Thoracic aorta (tissue), 2 donors: ENCODE measurements at places on chromosomes 4 and X.

DNA sequence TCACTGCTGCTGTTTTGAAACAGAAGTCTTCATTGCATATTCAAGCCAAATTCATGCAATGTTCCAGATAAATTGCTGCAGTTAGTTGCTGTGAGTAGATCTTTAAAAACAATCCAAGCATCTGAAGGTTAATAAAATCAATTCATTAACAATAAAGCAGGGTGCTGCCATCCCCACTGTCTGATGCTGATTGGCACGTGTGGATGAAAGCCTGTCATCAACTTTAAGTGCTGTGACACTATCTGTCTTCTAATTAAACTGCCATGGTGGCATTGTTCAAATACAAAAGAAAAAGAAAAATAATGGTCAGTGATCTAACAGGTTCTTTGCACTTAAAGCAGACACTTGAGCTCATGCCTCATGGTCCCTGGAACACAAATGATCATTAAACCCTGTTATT is 63.0 kb upstream of the MND1 start:
- DNase-seq, result no peak

- no peak for DNase-seq
These were observed 67.7 kb downstream of the SMIM20 start for GRCh38 chr4:25981749-25982148.

DNA sequence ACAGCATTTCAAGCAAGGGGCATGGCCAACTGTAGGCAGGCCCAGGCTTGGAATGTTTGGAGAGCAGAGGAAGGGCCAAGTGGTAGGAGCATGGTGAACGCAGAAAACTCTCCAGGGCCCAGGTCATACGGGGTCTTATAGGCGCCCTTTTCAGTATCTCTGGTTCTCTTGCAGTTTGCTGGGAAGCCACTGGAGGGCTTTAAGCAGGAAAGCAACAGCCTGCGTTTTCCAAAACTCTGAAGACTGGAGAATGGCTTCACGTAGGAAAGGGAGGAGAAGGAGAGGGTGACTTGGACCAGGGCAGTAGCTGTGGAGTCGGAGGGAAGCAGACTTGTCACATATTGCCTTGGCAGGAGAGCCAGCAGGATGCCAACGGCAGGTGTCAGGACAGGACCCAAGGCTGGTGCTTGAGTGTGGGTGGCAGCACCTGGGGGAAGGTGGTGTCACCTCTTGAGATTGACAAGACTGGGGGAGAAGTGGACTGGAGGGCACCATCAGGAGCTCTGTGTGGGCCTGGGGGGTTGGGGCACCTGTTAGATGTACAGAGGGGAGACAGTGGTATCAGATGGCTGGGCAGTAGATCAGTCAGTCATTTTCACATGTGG is 21.9 kb downstream of the TKTL1 start:
- no peak for DNase-seq

DNA sequence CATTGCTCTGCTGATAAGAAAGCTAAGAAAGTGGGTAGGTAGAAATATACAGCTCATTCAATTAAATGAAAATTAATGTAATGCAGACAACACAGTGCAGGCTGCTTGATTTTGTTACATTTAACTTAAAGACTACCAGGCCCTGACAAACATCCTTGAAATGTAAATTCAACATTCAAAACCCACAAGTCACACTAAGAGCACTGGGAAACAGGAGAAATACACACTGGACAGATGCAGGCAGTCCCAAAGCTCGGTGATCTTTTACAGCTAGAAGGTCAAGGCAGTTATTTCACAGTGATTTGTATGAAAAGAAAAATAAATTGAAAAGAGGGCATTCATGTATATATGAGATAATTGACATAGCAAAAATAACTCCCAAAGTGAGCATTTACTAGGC is 94.3 kb upstream of the PLAC1 start:
- DNase-seq, result no peak

DNA sequence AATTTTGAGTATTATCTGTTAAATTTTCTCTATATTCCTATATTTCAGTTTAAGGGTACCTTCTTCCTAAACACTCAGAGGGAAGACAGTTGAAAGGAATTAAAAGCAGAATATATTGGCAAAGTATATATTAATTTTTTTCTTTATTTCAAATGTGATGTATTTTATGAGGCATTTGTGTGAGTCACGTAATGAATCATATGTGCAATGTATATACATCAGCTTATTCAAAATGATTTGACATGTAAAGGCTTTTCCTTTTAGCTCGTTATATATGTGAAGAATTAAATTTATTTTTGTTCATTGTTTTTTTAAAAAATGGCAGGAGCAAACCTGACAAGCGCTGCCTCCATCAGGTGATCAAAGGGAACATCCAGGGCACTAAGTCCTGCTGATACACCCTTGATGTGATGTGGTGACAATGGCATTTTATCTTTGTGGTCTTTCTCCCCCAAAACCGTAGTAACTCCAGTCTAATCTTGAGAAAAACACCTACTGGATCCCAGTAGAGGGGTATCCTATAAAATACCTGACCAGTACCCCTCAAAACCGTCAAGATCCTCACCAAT is 8.9 kb downstream of the WWC2 start:
- DNase-seq, result no peak

- DNase-seq, result no peak
These were observed 96.8 kb downstream of the NSUN7 start for GRCh38 chr4:40846532-40846931.

GRCh38 chr4:7207628-7208231 is 15.4 kb downstream of the SORCS2 start:
- no peak for DNase-seq

DNA sequence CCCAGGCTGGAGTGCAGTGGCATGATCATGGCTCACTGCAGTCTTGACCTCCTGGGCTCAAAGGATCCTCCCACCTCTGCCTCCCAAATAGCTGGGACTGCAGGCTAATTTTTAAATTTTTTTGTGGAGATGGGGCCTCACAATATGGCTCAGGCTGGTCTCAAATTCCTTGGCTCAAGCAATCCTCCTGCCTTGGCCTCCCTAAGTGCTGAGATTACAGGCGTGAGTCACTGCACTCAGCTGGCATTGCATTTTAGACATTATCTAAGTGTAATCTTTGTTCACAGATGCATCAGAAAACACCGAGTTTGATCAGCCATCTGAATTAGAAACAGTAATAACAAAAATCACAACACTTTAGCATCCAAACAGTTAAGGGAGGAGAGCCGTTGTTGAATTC is 53.4 kb upstream of the CBR4 start:
- no peak for DNase-seq

DNA sequence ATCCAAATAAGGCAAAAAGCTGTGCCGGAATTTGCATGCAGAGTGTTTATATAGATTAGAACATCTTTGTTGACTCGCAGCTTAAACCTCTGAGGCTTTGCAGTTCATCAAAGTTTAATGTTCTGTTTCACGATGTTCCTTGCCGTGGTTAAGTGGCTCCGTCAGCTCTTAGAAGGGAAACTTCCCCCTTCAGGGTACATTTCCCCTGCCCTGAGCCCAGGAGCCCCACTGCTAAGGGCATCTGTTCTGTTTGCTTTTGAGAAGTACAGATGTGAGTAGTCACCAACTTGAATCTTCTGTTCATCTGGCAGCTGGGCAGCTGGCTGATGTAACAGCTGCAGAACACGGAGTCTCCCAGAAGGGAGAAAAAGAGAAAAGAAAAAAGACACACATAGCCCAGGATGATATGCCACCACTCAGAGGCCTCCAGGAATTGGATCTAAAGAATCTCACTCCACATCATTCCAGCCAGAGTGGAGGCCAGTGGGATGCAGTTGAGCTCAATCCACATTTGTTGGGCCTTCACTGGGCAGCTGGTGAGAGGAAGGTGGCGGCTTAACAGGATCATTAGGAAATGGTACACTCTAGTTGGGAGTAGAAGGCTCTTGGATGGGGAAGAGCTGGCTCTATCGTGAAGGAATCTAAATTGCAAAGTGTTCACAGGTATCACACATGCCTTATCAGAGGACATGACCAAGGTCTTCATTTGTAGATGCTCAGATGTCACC is 178.7 kb upstream of the RBPJ start:
- no peak for DNase-seq

DNA sequence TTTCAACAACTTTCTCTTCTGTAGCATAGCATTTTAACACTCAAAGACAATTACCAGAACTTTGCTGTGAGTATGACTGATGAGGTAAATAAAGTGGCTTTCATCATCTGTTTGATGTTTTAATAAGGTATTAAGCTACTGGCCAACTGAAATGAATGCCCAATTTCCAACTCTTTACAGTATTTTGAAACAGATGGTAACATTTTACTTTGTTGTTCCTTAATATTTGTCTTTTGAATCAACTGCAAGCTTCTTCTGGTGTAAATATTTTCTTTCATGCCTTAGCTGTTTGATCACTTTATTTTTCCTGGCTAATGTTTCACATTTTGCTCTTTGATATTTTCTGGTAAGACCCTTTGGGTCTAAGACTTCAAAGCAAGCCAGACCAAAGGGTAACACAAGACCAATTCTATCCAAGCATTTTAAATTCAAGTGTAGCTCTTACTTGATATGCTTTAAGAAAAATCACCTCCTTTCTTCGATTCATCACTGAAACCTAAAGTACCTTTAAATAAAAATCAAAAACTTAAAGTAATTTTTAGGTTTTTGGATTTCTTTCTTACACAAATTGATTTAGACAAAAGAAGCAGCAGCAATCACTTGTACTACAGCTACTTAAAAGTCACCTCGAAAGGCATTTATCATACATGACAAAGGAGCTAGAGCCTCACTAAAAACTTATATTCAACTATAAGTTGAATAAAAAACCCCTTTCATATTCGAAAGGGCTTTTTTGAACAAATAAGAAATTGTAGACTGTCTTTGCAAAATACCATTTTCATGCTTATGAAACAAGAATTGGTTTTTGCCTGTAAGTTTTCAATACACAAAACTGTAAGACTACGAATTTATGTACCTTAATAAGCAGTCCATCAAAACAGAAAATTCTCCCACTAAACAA is 57.6 kb downstream of the TBCK start:
- no peak for DNase-seq

GRCh38 chr4:153451911-153452657 is 14.1 kb upstream of the TMEM131L start:
- no peak for DNase-seq

DNA sequence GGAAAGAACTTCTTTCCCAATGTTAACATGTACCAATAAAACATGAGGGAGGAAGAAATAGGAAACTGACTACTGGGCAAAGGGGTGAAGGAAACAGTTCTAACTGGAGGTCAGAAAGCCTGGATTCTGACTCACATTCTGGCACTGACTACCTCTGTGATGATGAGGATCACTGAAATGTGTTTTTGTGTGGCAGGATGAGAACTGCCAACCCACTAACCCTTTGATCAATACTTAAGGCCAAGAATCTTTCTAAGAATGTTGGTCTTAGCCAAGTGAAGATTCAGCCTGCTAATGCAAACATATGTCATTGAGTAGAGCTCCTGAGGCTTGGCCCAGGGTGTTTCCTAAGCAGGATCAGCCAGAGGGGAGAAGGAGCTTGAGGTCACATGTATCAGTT is 4.6 kb downstream of the ALAS2 start:
- DNase-seq, result no peak

DNA sequence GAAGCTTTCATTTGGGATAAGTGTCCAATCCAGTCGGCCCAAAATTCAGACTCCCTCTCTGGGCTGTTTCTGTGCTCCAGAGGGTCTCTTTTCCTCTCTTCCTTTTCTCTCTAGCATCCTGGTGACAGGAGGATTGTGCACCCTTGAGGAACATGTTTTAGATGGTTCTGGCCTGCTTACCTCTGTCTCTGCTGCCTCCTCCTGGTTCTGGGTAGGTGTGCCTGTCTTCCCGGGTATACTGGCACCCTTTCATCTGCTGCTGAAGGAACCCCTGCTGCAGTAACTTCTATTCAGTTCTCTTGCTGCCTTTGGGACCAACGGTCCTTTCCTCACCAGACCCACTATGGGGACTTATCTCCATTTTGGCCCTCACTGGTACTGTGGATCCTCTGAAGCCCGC is 53.2 kb downstream of the HMGB2 start:
- DNase-seq, result no peak

DNA sequence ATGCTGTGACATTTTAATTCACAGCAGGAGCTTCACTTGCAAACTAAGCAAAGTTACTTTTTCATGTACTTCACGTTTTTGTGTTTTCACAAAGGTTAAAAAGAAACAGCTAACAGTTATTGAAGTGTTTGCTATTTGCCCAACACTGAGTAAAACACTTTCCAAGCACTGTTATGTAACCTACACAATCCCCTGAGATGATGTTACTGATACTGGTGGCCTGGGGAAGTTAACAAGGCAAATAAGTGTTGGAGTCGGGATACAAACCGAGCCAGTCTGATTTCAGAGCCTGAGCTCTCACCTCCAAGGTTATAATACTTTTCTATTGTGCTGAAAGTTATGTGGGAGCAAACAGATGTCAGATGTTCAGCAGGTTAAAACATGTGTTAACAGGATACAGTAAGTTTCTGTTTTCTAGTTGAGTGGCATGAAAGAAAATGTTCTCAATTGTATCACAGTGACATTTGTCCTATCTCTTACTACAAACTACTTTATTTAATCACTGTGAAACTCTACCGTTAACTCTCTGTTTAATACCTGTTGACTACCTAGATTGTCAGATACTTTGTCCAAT is 3.9 kb upstream of the CXCL13 start:
- no peak for DNase-seq

GRCh38 chrX:141742666-141743065 is 44.1 kb upstream of the SPANXD start:
- DNase-seq, result no peak

DNA sequence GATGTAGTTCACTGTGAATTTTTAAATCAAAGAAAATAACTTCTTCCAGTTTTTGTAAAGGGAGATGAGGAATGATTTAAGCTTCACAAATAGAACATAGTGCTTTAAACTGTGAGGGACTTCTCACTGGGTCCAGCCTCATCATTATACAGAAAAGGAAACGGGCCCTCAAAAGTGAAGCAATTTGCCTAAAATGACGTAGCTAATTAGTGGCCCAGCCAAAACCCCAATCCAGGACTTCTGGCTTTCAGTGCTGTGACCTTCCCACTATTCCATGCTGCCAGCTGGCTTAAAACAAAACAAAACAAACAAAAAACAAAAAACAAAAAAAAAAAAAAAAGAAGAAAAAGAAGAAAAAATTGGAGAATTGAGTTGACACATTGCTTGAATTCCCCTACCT is 45.0 kb upstream of the STOX2 start:
- no peak for DNase-seq

DNA sequence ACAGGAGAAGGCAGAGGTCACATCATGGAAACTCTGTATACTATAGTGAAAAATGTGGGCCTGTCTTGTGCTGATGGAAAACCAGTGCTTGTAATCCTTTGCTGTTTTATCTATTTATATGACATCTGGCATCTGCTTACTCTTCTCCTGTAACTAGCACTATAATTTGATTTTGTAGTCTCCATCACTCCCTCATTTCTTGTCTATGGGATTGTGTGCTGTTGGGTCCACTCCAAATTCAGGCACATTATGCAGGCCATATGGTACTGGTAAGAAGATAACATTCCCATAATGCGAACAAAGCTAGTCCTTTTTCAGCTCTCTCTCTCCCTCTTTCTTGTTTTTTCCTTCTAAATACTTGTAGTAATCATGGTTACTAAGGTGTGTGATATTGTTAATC is 581.2 kb upstream of the IGFBP7 start:
- DNase-seq, result no peak

DNA sequence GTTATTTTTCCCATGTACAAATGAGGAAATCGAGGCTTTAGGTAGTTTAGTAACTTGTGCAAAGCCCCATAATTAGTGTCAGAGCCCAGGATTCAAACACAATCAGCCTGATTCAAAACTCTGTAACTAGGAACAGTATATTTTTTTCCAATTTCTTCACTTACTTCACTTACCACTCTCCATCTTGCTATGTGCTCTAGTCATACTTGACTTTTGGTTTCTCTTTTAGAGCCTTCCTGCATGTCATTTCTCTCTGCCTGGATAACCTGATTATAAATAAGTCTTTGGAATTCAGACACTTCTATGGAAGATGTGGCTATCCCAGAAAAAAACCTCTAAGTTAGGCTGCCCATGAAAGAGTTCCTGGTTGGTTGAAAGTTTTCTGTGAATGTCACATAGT is 22.2 kb downstream of the SATL1 start:
- DNase-seq, result no peak
